Uterus (tissue), 4 donors: ENCODE measurements at places on chromosomes 2 and 18. TPM values are rescaled to one million over a fixed set of nuclear protein-coding genes. Genes with fewer than 3 reads are reported as not detected.

DNA sequence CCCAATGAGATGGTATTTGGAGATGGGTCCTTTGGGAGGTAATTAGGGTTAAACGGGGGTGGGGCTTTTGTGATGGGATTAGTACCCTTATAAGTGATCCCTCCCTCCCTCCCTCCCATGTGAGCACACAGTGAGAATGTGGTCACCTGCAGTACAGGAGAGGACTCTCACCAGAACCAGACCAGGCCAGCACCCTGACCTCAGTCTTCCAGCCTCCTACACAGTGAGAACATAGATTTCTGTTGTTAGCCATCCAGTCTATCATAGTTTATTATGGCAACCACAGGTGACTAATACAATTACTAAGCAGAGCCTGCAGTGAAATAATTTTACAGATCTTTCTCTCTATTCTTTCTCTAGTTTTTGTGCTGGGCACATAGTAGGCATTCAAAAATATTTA is 137.7 kb upstream of the PKDCC start:
- DNase-seq, result no peak

DNA sequence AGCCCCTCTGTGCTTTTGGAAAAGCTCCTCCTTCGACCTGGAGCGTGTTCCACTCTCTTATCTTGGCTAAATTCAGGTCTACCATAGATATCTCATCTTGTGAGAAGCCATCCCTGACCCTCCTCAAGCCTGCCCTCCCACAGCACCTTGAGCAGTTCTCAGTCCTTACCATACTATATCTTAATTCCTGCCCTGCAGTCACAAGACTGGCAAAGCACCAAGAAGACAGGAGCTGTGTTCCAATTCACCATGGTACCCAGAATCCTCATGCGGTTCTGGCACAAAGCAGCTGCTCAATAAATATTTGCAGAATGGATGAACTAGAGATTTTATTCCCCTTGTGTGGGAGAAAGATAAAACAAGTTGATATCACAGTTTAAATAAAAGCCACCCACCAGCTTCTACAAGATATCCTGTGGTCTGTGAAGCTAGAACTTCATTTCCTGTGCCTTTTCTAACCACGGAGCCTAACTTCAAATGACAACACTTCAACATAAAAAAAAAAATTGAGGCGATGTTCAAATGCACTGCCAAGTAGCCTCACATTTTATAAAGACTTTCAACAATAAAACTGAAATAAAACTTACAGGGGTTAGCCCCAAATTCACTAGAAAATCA is 19.5 kb downstream of the MARCHF4 start:
- no peak for DNase-seq

DNA sequence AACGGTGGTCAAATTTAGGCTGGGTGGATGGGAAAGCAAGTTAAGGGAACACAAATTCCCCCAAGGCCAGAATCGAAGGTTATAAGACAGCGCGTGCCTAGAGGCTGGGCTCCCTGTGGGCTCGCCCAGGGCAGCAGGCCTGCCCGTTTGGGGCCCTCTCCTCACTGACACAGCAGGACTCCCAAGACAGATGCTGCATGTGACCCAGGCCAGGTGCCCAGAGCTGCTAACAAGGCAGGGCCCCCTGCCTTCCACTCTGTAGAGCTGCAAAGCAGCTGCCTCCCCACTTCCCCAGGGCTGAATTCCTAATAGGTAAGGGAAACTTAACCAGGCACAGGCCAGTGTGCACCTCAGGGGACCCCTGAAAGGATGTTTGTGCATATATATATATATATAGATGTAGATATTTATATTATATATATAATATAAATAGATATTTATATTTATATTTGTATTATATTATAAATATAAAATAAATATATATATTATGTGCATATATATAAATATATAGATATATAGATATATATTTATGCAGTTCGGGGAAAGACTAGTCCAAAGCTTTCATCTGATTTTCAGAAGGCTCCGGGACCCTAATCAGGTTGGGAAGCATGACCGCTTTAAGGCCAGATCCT is 43.7 kb downstream of the TMEM37 start:
- no peak for DNase-seq

DNA sequence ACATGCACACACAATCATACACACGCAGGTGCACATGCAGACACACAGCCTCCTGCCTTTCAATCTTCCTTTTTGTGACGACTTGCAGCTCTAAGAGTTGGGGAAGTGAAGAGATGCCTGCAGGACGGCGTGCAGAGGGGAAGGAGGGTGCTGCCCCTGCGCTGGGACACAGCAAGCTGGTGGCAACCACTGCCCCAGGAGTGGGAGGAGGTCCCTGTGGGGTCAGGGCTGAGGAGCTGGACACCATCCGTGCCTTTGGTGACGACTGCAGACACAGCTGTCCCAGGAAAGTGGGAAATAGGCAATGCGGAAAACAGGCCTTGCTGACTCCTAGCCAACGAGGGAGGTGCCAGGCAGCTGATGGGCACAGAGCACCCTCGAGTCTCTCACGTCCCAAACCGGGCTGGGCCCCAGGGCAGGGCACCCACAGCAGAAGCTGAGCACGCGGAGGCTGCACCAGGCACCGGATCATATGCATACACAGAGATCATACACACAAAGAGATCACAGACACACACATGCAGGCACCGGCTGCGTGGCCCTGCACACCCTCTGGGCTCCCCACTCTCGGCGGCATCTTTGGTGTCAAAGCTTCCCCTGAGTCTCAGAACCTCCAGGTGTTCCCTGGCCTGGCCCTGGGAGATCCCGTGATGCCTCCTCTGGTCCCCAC is 146.1 kb downstream of the PXDN start:
- DNase-seq, result no peak

- no peak for DNase-seq
Measured at GRCh38 chr2:240149943-240150784, 9.7 kb upstream of the OTOS start.

DNA sequence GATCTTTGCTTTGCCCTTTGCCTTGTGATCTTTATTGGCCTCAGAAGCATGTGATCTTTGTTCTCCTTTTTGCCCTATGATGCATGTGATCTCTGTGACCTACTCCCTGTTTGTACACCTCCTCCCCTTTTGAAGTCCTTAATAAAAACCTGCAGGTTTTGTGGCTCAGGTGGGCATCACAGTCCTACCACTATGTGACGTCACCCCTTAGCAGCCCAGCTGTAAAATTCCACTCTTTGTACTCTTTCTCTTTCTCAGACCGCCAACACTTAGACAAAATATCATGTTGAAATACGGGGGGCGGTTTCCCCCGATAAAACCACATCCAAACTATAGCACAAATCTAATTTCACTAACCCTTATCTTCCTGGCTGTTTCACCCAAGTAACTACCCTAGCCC is 76.7 kb upstream of the RAPGEF4 start:
- no peak for DNase-seq

- DNase-seq, result no peak
Measured at GRCh38 chr2:56333812-56334485, 150.2 kb downstream of the CCDC85A start.

DNA sequence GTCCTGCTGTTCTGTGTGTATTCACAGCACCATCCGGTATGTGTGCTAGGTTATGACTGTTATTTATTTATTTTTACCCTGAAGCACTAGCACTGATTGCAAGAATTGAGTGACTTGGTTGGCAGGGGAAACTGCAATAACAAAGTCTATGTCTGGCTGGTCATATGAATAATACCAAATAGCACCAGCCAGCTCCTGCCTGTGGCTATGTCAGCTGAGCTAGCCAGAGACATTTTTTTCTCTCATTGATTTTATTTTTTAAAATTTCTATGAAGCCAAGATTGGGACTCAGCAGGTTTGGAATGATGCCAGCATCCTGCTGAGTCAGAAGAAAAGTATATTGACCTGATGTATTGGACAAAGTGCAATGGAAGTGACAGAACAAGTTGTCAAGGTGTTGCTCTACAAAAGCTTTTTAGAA is 188.5 kb upstream of the CDH2 start:
- no peak for DNase-seq

DNA sequence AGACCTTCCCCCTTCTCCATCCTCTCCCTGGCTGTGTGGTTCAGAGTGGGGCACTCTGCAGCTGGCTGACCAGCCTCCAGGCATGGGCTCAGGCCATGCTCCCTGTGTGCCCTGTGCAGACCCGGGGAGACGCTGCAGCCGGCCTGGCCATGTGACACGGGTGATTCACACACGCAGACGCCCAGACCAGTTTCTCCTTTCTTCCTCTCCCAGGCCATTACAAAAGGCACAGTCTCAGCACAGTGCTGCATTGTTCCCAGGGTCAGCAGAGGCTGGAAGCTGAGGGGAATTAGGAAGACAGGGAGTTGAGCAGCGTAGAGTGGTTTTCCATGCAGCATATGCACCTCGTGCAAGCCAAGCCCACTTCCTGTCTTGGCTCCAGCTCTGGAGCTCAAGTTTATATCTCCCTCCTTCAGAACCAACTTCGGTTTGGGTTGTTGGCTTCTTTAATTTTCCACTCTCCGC is 288.5 kb downstream of the TNS1 start:
- DNase-seq, result no peak

DNA sequence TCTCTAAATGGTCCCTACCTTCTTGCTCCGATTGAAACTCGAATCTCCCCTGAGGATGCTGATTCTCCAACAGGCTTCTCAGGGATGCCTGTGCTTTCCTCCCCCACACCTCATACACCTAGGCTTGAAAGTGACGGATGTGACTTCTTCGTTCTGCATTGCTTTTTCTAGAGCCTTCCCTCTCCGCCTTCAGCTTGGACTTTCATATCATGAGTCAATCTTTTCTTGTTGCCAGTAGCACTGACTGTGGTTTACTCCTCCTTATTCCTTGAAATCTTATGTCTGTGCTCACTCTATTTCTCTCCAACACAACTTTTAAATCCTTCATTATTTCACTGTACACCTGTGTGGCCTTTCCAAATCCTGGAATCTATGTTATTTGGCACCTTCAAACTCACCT is 451.4 kb downstream of the TMX3 start:
- DNase-seq, result no peak

- DNase-seq, result no peak
Measured at GRCh38 chr2:85324639-85325465, 2.9 kb downstream of the TGOLN2 start.

The HOXD13 gene
- total RNA-seq, result not detected

The RBMS1 gene
- 30.5 TPM for total RNA-seq

The INO80C gene
- 0.26 TPM for total RNA-seq

The SETBP1 gene
- total RNA-seq, result 40.9 TPM

The EGR4 gene
- not detected for total RNA-seq

The NEU2 gene
- total RNA-seq, result not detected
